ENCODE measurements at places on chromosomes 12 and 14.

DNA sequence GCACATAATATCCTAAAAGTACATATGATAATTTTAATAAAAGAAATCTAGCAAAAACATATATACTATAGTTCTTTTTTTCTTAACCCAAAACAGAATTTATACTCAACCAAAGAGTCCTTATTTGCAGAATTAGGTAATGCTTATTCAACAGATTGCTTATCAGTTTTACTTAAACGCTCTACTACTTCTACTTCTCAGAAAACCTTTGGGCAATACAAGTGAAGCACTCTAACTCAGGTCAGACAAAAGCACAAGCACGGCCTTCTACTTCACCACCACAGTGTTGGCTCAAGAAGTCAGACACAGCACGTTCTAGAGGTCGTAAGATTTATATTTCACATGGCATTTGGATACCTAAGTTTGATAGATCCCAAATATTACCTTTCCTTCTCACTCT is 29.2 kb downstream of the DICER1 start:
- DNase-seq: no peak

DNA sequence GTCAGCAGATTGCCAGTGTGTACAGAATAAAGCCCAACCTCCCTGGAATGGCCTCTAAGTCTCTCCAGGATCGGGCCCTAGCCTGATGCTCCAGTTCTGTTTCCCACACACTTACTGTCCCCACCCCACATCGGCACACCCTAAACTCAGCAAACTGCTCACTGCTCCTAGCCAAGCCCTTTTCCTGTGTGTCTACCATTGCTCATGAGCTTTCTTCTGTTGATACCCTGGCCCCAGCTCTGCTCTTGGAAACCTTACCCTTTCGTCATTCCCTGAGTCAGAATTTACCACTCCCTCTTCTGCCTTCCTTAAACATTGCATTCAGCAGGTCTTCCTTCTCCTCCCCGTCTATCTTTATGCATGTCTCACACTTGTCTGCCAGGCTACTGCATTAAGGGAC is 158.9 kb downstream of the TMX1 start:
- DNase-seq: peak; percentile 35

DNA sequence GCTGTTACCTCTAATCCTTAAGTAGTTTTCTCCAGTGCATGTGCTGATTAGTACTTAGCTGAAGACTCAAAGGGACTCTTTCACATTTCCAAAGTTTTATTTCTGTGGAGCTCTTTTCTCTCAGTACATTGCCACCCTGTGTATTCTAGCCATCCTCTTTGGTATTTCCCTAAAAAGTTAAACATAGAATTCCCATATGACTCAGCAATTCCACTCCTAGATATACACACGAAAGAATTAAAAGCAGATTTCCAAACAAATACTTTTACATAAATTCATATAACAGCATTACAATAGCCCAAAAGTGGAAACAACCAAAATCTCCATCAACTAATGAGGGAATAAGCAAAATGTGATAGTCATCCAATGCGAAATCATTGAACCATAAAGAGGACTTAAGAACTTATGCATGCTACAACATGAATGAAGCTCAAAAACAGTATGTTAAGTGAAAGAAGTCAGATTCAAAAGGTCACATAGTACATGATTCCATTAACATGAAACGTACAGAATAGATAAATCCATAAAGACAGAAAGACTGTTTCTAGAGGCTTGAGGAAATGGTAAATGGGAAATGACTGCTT is 9.0 kb upstream of the NOVA1 start:
- no peak for DNase-seq

DNA sequence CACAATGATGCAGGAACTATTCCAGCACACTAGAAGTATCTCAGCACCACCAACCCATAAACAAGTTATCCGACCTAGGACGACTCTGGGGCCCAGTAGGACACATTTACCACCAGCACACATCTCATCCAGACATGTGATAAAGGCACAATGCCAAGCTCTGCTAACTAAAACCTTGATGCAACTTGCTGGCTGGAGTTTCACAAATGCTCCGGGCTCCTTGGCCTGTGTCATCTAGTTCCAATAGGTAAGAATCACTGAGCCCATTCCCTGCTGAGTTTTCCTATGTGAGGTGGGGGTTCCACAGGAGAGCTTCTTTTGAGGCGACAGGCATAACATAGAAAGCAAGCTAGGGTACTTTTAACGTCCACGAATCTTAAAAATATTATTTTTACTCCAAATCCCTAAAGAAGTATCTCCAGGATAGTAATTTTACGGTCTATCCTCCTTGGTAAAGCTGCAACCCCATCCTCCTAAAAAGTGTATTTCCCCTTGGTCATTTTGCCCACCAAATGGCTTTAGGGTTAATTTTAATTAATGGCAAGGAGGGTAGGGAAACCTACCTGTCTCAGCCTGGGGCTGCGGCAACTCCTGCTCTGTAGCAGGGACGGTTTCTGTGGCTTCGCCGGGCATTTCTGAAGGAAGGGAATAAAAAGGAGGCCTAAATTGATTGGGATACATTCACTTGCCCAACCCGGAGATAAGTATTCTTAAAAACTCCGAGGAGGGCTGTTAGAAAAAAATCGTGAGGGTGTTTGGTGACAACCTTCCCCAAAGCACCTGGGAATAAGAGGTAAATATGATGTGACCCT is 1.0 kb downstream of the NACA start:
- peak; percentile 66 for DNase-seq

DNA sequence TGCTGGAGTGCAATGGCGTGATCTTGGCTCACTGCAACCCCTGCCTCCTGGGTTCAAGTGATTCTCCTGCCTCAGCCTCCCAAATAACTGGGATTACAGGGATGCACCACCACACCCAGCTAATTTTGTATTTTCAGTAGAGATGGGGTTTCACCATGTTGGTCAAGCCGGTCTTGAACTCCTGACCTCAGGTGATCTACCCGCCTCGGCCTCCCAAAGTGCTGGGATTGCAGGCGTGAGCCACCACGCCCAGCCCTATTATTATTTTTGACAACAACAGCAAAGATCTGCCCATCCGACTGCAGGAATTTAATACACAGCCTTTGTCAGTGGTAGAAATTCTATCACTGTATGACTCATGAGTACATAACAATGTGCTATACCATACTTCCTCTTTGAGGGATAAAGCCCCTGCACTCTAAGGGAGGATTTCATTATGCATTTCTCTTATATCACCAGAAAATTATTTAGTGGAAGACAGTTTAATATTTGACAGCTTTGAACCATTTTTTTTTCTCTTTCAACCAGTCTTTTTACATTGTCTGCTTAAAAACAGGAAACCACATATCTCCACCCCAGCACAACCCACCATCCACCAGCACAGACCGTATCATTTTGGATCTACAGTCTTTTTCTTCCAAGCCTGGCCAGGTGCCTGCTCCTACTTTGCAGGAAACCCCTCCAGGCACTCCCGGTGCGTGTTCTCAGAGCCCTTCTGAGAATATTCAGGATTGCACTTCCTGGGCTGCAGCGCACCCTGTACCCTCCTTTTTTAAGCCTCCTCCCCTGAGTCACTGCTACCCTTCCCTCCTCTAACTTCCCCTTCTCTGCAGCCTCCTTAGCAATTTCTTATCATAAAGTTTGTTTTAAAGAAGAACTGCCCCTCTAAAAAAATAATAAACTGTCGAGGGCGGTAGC is 594 bp downstream of the ARHGDIB start:
- DNase-seq: no peak

DNA sequence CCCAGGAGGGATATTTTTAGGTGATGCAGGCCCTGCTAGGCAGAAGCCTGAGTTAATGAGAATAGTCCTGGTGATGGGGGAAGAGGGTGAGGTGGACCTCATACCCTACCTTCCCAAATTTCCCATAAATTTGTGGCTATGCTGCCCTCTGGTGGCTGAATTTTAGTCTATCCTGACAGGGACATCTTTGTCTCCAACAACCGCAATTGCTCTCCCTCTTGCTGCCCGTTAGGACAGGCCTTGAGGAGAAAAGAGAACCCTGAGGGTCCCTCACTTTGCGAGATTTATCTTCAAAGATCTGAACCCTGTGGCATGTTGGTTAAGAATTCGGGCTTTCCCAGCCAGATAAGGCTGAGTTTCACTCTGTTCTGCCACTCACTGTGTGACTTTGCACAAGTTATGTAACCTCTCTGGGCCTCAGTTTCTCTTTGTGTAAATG is 9.8 kb upstream of the ZNF385A start:
- peak; percentile 58 for DNase-seq

- DNase-seq: no peak
Observed at GRCh38 chr12:52346593-52346992, 20.7 kb downstream of the KRT85 start.

DNA sequence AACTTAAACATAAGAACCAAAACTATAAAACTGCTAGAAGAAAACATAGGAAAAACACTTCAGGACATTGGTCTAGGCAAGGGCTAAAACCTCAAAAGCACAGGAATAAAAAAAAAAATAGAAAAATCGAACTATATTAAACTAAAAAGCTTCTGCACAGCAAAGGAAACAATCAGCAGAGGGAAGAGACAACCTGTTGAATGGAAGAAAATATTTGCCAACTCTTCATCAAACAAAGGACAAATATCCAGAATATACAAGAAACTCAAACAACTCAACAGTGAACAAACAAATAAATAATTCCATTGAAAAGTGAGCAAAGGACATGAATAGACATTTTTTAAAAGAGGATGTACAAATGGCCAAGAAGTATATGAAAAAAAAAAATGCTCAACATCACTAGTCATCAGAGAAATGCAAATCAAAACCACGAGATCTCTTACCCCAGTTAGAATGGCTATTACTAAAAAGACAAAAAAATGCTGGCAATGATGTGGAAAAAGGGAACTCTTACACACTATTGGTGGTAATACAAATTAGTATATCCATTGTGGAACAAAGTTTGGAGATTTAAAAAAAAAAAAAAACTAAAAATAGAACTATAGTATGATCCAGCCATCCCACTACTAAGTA is 152.0 kb downstream of the NDUFA12 start:
- DNase-seq: no peak

GRCh38 chr12:47762850-47763465 is 4.3 kb upstream of the RAPGEF3 start:
- DNase-seq: no peak

DNA sequence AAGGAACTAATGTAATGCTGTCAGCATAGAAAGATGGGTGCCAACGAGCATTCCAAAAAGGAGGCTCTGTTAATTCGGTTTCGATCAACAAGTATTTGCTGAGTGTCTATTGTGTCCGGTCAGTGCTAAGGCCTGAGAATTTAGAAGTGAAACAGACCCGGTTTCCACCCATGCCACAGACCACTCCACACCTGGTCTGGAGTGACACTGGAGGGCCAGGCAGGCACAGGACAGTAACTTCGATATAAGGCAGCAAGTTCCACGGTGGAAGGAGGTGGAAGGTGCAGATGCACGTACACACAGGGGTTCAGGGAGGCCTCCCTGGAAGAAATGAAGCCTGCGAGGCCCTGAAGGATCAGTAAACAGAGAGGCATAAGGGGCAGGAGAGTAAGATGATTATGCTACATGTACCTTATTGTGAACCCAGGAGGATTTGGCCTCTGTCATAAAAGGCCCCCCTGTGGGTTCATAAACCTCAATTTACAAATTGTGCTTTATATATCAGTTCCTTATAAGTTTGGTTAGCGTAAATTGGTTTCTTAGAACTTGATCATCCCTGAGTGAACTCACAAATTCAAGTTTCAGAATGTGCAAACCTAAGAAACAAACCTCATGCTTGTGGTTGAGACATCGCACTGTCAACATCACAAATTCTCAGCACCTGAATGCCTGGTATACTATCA is 25.9 kb downstream of the SSH1 start:
- DNase-seq: no peak

DNA sequence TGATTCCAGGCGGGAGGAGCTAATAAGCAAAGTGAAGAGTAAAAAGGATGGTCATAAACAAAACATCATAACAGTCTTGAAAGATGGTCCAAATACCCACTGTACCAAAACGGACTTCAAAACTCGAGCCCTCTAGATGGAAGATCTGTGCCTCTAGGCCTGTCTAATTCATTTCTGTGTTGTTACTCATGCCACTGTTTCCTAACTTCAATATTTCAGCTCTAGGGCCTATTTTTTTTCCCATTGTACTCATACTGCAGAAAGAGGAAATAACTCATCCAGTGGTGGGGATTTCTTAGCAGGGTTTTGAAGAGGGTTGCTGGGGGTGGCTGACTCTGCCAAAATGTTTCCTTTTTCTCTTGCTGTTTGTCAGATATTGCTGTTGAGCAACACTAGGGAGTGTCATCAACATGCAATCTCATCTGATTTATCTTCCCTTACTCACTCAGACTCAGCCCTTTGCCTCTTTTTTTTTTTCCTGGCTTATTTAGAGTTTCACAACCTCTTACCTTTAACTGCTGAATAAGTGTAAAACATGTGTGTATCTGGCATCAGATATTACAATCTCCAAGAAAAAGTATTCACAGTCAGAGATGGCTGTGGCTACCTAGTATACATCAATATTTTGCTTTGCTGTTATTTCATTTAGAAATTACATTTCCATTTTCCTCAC is 189.6 kb downstream of the DUSP6 start:
- peak; percentile 92 for DNase-seq

DNA sequence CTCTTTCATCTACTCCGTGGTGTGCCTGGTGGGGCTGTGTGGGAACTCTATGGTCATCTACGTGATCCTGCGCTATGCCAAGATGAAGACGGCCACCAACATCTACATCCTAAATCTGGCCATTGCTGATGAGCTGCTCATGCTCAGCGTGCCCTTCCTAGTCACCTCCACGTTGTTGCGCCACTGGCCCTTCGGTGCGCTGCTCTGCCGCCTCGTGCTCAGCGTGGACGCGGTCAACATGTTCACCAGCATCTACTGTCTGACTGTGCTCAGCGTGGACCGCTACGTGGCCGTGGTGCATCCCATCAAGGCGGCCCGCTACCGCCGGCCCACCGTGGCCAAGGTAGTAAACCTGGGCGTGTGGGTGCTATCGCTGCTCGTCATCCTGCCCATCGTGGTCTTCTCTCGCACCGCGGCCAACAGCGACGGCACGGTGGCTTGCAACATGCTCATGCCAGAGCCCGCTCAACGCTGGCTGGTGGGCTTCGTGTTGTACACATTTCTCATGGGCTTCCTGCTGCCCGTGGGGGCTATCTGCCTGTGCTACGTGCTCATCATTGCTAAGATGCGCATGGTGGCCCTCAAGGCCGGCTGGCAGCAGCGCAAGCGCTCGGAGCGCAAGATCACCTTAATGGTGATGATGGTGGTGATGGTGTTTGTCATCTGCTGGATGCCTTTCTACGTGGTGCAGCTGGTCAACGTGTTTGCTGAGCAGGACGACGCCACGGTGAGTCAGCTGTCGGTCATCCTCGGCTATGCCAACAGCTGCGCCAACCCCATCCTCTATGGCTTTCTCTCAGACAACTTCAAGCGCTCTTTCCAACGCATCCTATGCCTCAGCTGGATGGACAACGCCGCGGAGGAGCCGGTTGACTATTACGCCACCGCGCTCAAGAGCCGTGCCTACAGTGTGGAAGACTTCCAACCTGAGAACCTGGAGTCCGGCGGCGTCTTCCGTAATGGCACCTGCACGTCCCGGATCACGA is 2.2 kb downstream of the SSTR1 start:
- peak; percentile 61 for DNase-seq

DNA sequence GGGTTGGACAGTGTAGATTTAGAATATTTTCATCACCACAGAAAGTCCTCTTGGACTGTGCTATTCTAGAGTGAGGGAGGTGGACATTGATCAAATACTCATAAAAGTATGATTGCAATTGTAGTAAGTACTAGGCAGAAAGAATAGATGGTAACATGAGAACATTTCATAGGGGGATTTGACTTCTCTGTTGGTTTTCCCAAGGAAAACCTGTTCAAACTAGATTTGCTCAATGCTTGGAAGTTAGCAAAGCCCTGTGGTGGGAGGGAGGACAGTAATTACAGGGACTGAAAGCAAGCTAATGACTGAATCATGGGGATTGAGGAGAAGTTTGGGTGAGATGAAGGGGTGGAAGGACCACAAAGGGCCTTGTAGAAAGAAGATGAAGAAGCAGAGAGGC is 24.4 kb upstream of the EID3 start:
- no peak for DNase-seq
